ENCODE measurements at places on chromosomes 13 and 19.

DNA sequence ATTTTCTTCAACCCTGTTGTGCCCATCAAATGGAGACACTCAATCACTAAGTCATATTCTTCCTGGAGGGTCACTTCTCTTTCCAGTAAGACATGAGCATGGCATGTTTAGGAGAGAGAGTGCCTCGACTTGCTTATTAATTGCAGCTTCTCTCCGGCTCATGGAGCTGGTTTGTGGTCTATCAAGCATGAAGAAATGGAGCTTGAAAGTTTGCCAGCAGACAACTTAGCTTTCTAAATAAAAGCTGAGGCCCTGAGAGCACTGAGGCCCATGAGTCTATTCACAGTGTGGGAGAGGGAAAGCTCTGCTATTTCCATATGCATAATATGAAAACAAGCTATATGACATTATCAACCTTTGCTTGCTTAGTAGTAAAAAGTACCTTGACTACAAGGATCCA is 378.5 kb downstream of the FGF9 start:
- DNase-seq: no peak

- no peak for DNase-seq
These were observed 5.5 kb upstream of the ZFP36 start for GRCh38 chr19:39401070-39401548.

- DNase-seq: no peak
These were observed 45.5 kb upstream of the FREM2 start for GRCh38 chr13:38641164-38641948.

- DNase-seq: peak; percentile 20
These were observed 16.3 kb downstream of the PBX4 start for GRCh38 chr19:19602136-19602712.

DNA sequence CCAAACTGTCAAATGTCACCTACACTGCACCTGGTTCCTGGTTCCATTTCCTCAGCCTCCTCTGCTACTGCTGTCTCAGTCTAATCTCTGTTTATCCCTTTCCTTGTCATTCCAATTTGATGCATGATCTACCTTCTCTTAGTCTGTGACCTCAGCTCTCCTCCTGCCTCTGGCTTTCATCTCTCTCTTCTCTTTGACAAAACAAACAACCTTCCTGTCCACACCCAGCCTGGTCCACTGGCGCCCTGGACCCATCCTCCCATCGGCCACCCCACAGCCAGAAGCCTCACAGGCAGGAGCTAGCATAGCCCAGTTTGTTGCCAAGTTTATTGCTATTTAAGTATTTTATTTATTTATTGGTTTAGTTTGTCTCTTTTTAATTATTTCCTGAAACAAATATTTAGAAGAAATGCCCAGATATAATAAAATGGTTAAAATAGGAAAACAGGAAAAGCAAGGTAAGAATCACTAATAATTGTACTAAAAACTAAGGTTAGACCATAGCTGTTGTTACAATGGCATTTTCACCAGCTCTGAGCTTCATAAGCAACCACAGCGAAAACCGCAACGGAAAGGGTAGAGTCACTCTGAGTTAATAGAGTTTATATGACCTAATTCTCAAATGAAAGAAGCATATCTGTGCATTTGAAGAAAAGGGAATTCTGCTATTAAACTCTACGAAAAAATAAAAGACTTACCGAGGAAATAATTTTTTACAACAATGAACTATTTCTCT is 68.6 kb downstream of the EFNB2 start:
- no peak for DNase-seq

DNA sequence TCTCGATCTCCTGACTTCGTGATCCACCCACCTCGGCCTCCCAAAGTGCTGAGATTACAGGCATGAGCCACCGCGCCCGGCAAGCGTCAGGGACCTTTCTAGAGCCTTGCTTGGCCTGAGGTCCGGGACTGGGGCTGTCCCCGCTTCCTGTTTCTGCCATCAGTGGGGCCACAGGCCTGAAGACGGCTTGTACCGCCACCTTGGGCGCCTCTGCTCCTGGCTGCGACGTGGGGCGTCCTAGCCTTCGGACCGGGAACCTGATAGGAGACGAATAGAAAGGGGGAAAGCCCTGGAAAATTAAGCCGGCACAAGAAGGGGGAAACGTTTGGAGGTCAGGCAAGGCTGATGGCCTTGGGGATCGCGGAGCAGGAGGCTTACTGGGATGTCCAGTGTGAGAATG is 35.1 kb downstream of the RNF6 start:
- no peak for DNase-seq

GRCh38 chr19:13104848-13105711 is 2.4 kb upstream of the LYL1 start:
- DNase-seq: no peak

GRCh38 chr19:43337737-43338136 is 15.7 kb upstream of the CD177 start:
- no peak for DNase-seq

GRCh38 chr13:28563609-28564008 is 68.7 kb upstream of the FLT1 start:
- DNase-seq: no peak

DNA sequence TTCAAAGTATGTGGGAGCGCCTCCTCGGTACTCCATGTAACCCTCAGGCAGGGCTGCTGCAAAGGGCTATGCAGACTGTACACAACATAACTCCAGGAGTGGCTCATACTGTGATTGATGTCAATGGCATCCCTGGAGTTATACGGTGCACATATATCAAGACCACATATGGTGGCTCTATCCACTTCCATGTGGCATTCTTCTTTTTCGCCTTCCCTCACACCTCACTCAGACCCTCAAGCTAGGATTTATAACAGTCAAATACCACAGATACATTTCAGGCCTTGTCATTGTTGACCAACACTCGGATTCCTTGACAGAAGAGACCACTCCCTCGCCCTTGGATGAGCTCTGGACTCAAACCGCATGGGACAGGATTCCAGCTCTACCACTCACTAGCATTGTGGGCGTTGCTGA is 11.3 kb upstream of the UBL3 start:
- DNase-seq: no peak

- DNase-seq: no peak
These were observed 452 bp upstream of the PPM1N start for GRCh38 chr19:45497791-45498190.

GRCh38 chr13:44388427-44389059 is 14.9 kb downstream of the SERP2 start:
- no peak for DNase-seq

DNA sequence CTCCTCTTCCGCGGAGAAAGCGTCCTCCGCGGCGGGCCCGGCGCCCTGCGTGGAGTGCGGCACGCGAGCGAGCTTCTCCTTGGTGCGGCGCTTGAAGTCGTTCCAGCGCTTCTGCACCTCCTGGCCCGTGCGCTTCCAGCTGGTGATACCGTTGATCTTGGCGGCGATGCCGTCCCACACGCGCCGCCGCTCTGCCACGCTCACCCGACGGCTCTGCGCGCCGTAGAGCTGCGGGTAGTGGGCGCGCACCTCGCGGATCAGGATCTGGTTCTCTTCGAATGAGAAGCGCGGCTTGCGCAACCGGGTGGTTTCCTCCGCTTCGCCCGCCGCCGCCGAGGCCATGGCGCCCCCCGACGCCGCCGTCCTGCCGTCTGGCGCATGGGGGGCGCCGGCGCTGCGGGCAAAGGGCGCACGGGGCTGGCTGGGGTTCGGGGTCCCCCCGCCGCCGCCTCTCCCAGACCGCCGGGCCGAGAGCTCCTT is 941 bp downstream of the MYPOP start:
- peak; percentile 44 for DNase-seq

GRCh38 chr13:108313382-108313781 is 43.9 kb downstream of the TNFSF13B start:
- no peak for DNase-seq
